Stimulated activated CD8-positive, alpha-beta memory T cell treated with anti-CD3 and anti-CD28 coated beads, Interleukin-12 subunit alpha, Interleukin-12 subunit beta, amount 100 ng/mL, for 4 hours (primary cell): ENCODE measurements at places on chromosomes 16 and 17.

DNA sequence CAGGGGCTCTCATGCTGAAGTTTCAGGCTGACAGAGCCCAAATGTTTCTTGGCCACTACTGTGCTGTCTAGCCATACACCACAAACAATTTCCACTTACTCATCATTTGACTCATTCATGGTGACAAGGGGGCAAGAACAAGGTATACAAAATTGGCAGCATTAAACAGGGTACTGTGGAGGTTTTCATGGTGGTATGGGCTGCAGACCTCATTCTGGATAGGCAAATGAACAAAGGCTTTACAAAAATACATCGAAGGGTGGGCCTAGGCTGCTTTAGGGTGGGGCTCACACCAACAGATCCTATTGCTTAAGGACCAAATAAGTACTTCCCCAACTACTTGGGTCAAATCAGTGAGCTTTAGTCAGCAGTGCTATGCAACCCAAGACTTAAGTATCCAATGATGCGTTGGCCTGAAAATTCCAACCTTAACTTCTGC is 53.0 kb downstream of the N4BP1 start:
- DNase-seq, result no peak

DNA sequence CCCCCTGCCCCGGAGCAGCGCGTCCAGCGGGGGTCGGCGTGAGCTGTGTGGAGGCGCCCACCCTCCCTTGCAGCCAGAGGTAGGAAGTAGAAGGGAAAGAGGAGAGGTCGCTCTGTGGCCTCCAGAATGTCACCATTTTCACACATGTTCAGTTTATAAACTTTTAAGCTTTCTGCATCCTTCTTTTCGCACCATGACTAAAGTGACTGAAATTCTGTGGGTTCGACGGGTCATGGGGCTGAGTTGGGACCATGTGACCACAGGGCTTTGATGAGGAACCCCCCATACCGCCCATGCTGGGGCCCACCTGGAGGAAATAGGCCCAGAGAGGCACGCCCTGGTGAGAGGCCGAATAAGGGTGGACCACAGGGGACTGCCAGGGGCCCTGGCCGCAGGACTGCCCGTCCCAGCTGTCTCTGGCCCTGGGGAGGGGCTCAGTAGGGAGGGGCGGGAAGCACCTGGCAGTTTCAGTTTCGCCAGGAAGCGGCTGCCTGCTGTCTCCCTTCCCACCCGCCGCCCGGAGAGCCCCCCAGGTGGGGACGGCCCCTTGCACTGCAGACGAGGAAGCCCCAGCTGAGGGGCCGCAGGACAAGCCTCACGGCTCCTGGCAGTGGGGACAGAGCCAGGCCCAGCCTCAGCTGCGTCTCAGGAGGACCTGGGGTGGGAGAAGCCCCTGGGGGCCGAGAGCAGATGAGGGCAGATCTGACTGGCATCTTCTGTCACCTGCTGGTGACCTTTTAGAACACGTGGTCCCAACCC is 9.0 kb downstream of the CBFA2T3 start:
- no peak for DNase-seq

DNA sequence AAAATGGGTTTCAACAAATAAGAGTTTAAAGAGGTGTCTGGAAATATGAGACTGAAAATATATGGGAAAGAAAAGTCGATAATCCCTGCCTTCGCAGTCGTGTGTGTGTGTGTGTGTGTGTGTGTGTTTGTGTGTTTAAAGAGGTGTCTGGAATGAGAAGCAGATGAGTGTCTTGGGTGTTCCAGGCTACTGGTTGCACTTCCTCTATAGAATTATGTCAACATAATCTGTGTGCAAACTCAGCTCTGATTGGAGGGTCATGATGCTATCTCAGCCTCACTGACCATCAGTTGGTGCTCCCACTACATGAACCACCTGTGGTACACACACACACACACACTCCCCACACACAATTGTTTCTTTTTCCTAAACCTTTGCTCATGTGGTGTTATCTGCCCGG is 347.3 kb downstream of the NPIPA8 start:
- no peak for DNase-seq

- DNase-seq, result no peak
Measured at GRCh38 chr16:9843424-9844018, 338.7 kb downstream of the GRIN2A start.

DNA sequence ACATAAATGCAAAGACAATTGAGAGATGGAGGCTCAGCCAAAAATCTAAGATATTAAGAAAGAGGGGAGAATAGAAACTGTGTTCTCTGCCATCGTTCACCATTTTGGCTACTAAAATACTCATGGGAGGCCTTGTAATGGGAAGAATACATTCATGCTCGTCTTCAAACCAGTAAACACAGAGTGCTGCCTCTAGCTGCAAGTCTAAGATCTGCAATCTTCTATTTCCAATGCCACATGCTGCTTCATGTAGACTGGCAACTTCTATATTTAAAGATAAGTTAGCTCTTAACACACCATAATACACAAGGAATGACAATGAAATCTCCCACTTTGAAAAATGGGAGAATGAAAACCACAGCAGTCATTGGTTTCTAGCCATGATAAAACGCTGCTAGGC is 387.3 kb downstream of the HS3ST3B1 start:
- DNase-seq, result no peak

DNA sequence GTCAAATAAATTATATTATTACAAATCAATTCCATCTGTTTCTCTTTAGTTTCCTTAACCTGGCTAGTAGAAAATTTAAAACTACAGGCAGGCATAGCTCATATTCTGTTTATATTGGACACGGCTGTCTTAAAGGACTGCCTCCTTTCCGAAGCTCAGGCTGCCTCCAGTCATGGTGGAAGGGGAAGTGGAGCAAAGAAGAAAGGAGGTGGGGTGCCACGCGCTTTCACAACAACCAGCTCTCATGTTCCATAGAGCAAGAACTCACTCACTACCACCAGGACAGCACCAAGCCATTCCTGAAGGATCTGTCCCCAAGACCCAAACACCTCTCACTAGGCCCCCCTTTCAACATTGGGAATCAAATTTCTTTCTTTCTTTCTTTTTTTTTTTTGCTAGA is 149.3 kb upstream of the KCNJ18 start:
- no peak for DNase-seq

- DNase-seq, result no peak
Measured at GRCh38 chr17:19345486-19346350, 16.8 kb downstream of the B9D1 start.

GRCh38 chr16:939941-940340 is 30.8 kb downstream of the LMF1 start:
- no peak for DNase-seq

GRCh38 chr16:23629516-23629915 is 11.6 kb downstream of the PALB2 start:
- DNase-seq, result no peak

- no peak for DNase-seq
Measured at GRCh38 chr16:67966549-67967182, 1.8 kb downstream of the SLC12A4 start.

DNA sequence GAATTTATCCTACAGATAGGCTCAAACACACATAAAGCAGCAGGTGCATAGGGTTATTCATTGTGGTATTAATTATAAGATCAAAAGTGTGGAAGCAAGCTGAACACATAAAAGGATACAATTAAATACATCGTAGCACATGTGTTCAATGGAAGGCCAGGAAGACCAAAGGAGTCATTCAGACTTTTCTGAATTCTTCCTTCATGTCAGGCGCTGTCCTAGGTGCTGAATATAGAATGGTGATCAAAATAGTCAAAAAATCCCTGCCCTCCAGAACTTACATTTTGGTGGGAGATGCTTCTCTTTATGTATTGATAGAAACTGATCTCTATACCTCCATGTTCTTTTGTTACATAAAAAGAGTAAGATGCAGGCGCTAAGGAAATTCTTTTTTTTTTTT is 439.0 kb upstream of the ASIC2 start:
- DNase-seq, result no peak

- DNase-seq, result no peak
Measured at GRCh38 chr17:13599168-13599577, 2.6 kb downstream of the HS3ST3A1 start.

GRCh38 chr16:54034684-54035083 is 251.9 kb downstream of the IRX3 start:
- DNase-seq, result no peak

- no peak for DNase-seq
Measured at GRCh38 chr16:48503779-48504178, 106.2 kb downstream of the N4BP1 start.

- no peak for DNase-seq
Measured at GRCh38 chr16:48537275-48537674, 72.7 kb downstream of the N4BP1 start.

GRCh38 chr17:79239205-79239604 is 164.6 kb downstream of the ENGASE start:
- DNase-seq, result no peak

DNA sequence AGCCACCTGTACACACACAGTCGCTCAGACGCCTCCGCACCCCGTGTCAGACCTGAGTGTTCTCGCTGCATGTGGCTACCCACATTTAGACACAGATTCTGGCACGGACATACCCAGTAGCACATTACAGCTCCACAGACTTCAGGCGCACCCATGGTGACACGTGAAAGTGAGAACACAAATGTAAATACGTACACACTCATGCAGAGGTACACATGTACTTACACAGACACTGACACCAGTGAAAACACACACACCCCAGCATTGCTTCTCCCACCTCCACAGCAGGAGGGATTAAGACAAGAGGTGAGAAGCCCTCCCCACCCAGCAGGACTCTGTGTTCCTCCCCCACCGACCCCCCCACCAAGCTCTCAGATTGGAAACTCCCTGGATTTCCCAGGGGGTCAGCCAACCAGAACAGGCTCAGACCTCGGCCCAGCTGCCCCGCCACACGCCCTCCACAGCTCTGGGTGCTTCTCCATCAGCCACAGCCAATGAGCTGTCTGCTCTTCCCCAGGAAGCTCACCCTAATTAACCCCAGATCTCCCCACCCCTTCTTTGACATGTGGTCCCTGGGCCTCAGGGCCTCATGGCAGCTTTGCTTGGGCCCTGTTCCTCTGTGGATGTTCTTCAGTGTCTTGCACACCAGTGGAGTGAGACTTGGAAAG is 5.3 kb upstream of the FOXN1 start:
- DNase-seq, result no peak

DNA sequence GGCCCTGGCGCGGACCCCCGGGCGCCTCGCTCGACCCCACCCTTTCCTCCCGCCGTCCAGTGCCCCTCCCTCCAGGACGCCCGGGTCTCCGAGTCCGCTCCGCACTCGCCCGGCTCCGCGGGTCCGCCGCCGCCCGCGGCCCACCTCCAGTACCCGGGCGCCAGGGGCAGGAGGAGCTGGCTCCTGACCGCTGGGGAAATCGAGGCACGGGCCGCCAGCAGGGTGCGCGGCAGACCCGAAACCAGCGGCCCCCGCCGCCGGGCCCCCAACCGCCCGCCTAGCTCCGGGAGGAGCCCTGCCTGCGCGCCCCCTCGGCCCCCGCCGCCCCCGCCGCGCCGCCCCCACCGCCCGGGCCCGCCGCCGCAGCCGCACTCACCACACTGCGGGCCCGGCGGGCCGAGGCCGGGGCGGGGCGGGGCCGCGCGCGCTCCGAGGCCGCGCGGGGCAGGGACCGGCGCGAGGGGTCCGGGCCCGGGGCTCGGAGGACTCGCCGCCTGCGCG is 333 bp downstream of the MAFG start:
- DNase-seq, result no peak

DNA sequence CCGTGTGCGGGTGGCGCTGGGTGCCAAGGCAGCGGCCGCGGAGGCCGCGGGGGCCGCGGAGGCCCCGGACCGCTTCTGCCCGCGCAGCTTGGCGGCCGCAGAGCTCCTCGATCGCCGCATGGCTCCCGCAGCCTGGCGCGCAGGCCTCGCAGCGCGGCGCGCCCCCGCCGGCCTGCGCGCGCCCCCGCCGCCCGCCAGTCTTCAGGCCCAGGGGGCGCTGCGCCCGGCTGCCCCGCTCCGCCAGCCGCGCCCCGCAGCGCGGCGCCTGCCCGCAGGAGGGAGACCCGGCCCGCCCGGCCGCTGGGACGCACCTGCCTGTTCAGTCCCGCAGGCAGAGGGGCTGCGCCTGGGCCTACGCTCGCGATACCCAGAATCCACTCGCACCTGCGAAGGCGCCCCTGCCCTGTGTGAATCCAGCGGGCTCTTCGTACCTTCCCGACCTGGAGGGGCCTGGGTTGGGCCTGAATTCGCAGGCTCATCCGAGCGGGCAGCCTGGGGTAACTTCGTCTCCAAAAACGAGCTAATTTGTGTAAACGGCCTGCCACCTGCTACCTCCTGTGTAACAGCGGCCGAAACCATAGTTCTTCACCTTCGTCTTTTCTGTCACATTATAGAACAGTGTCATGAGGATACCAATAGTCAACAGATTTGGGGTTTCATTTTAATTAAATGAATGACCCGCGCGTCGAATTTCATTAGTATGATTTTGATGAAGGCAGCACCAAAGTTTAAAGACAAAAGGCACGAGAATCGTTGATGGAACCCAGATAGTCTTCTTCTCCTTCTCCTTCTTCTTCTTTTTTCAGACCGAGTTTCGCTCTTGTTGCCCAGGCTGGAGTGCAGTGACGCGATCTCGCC is at the start of gene CENPV:
CENPV (minus strand) TSS at position 153 of the 858 bp plus-strand sequence; CDS start at position 120, 33 bp downstream.
- DNase-seq, result peak; percentile 56

GRCh38 chr16:30896261-30896888 is at the start of gene CTF1:
CTF1 (plus strand) TSS chr16:30896614; CDS start chr16:30896644, 30 bp downstream.
- DNase-seq, result no peak

DNA sequence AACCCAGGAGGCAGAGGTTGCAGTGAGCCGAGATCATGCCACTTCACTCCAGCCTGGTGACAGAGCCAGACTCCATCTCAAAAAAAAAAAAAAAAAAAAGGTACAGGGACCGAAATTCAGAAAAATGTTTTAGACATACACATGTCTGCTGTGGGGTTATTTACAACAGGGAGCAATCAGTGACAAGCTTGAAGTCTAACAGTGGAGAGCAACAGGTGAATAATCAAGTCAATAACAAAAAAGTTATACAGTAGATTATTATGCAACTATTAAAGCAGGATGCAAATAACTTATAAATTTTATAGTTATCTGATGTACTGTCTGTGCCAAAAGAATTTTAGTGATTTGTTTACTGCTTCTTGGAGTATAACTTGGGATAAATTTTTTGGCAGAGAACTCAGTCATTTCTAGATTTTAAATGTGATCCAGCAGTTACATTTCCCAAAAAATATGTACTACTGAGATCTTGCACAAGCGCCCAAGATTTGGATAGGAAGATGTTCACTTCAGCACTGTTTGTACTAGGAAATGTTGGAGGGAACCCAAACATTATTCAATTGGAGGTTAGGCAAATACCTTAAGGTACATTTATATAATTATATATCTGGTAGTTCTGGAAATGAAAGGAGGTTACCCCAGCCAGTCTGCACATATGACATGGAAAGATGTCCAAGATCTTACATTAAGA is 34.1 kb downstream of the EEF2K start:
- no peak for DNase-seq

GRCh38 chr16:75559564-75560372 is 3.7 kb upstream of the TMEM231 start:
- DNase-seq, result no peak
